ENCODE measurements at places on chromosomes 5 and 9.

DNA sequence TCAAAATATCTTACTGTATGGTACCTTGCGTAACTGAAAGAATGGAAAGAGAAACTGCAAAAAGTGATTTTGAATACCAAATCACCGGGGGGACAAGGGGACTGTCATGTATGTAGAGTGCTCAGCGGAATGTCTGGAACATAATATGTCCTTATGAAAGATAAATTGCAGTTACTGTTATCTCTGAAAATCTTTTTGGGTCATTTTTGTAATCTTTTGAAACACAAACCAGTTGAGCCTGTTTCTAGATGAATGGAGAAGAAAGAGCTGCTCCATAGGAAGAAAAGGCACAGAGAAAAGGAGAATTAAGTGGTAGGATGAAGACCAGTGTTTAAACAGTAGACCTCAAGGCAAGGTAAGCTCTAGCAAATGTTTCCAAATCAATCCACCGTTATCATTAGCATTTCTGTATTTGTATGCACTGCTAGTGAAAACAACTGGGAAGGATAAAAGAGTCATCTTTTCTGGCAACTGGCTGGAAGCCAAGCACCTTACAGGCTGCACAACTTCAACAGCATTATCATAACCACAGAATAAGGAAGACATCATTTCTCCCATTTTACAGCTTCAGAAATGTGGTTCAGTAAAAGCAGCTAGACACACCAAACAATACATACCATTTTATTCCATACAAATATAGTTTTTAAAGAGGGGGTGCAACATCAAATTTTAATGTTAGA, 158.5 kb downstream of the TRPM3 start:
- DNase-seq, result no peak

DNA sequence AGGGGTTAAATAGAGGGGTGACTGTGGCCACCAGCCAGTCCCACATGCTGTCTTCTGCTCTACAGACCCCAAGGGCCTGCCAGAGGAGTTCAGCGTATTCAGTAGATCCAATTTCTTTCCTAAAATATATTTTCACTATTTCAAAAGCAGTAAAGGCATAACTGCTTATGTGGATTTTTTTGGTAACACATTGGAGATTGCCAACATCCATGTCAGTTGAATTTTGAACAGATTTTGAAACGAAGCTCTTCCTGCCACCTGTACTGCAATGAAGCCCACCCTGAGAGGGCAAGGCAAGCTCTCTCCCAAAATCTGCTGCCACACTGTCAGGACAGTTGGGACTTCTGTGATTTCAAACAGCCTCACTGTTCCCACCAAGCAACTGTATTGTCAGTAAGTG, 37.1 kb upstream of the SARDH start:
- no peak for DNase-seq

GRCh38 chr9:135247227-135247930, 159.9 kb downstream of the OLFM1 start:
- DNase-seq, result no peak

- no peak for DNase-seq
These were observed 28.9 kb downstream of the YIPF5 start for GRCh38 chr5:144141585-144141984.

- DNase-seq, result peak; percentile 49
These were observed 53.6 kb downstream of the SEMA4D start for GRCh38 chr9:89444274-89444673.

GRCh38 chr9:83299571-83299970, 236.6 kb upstream of the RASEF start:
- no peak for DNase-seq
